ENCODE measurements at places on chromosomes 6 and 20.
A peak's percentile ranks its signal among the peaks of the same experiment; 100 is the strongest.

DNA sequence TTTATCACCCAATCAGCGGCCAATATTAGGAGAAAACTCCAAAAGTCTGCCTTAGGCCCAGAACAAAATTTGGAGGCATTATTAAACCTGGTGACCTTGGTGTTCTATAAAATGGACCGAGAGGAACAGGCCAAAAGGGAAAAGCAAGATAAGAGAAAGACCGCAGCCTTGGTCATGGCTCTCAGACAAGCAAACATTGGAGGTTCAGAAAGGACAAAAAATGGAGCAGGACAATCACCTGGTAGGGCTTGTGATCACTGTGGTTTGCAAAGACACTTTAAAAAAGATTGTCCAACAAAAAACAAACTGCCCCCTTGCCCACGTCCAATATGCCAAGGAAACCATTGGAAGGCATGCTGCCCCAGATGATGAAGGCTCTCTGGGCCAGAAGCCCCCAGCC lies 31.2 kb downstream of the CEP85L start:
- no peak for DNase-seq

GRCh38 chr6:48628316-48628715 lies 517.3 kb upstream of the PTCHD4 start:
- DNase-seq = peak; percentile 46

DNA sequence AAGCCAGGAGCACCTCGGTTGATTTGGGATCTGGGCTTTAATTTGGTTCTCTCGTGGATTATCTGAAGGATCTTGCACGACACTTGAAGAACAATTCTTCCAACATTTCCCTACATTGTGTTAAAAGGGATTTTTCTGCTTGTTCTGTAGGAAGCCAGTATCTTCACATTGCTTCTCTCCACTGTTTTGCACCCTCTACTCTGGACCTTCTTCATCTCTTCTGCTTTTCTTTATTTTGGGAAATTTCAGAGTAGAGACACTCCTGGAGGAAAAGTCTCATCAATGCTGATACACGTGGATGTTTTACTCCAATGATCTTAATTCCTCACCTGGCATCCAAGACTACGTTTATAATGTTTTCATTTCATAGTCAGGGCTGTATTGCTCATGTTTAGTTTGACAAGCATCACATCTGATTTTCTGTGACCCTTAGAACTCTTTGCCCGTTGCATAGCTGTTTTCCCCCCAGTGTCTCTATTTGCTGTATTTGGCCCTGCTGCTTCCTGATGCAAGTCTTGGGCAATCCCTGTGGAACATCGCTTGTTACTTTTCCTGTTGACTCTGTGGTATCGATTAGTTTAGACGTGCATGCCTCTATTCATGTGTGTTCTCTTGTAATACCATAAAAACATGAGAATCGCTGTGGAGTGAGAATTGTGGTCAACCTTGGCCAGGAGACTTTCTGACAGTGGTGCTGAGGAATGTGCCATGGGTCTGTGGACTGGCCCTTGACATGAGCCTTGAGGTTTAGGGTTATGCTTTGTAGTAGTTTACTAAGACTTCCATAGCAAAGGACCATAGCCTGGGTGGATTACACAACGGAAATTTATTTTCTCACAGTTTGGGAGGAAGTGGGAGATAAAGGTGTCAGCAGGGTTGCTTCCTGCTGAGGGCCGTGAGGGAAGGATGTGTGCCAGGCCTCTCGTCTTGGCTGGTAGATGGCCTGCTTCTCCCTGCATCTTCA lies 12.5 kb downstream of the PLCB1 start:
- no peak for DNase-seq

DNA sequence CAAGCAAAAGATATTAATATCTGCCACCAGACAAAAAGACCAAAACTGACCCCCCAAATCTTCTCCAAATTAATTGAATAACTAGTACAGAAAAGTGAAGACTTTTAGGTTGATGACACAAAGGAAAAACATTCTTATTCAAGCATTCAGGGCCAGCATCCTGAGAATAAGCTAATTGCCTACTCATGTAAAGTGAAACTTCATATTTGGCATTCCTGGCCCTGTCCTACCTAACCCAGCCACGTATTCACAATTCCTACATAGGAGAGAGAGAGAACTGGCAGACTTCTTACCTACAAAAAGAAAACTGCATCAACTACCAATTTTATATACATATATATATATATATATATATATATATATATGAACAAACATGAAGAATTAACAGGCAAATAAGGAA lies 4.9 kb upstream of the ASCC3 start:
- no peak for DNase-seq

- DNase-seq = no peak
Measured at GRCh38 chr6:166697113-166697512, 70.1 kb upstream of the RPS6KA2 start.

- DNase-seq = no peak
Measured at GRCh38 chr20:41609474-41609873, 8.7 kb downstream of the CHD6 start.

- DNase-seq = no peak
Measured at GRCh38 chr6:33568826-33569570, 11.1 kb downstream of the BAK1 start.

DNA sequence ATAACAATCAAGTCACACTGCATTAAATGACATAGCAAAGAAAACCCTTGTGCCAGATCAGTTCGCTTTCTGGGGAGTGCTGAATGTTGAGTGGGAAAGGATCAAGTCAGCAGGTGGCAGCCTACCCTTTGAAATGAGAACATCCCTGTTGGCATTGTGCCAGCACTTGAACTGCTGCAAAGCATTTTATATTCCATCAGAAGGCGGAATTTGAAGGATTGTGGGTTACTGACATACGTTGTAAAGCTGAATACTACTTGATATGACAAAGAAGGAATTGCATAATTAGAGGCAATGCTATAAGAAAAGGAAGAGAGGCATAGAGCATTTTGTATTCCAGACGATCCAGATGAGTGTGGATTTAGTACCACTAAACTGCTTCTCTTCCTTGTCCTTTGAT lies 26.5 kb downstream of the BCKDHB start:
- DNase-seq = no peak

DNA sequence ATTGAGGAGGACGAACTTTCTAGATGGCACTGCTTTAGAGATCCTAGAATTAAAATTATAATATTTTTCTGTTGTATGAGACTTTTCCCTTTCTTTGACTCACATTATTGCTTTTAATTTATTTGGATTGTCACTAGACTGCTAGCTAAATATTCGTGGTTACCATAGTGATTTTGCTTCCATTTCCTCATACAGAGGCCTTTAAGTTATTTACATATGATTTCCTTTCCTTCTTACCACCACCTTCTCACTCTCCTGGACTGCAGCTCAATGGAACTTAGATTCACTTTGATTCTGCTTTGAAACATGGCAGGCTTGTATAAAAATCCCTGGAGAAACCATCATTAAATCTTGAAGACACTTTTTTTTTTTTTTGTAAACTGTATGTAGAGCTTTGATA lies 222.9 kb downstream of the LAMA2 start:
- no peak for DNase-seq

DNA sequence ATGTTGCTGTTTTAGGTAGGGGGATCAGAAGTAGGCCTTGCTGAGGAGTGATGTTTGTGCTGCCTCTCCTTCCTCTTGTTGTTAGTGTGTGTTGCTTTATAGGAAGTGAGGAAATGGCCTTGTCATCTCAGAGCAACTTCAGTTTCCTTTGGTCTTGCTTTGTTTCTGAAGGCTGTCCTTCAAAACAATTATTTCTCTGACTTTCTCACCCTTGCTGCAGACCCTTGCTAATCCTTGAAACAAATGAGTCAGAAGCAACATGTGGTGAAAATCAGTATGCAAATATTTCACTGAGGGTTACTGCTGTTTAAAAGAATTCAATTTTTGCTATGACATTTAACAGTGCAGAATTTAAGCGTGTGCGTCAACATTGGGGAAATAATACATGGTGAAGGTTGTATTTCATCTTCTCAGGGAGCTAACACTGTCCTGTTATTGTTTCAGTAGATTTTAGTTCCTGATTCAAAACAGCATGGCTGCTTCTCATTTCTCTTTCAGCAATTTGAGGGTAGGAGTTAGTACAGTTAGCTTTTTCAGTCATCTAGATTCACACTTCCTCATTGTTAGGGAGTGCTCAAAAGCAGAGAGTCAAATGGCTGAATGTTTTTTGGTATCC lies 13.8 kb downstream of the RNF144B start:
- DNase-seq = no peak

- no peak for DNase-seq
Measured at GRCh38 chr6:170485159-170485558, 67.9 kb downstream of the PSMB1 start.

- DNase-seq = no peak
Measured at GRCh38 chr20:40584130-40584809, 104.8 kb downstream of the MAFB start.

DNA sequence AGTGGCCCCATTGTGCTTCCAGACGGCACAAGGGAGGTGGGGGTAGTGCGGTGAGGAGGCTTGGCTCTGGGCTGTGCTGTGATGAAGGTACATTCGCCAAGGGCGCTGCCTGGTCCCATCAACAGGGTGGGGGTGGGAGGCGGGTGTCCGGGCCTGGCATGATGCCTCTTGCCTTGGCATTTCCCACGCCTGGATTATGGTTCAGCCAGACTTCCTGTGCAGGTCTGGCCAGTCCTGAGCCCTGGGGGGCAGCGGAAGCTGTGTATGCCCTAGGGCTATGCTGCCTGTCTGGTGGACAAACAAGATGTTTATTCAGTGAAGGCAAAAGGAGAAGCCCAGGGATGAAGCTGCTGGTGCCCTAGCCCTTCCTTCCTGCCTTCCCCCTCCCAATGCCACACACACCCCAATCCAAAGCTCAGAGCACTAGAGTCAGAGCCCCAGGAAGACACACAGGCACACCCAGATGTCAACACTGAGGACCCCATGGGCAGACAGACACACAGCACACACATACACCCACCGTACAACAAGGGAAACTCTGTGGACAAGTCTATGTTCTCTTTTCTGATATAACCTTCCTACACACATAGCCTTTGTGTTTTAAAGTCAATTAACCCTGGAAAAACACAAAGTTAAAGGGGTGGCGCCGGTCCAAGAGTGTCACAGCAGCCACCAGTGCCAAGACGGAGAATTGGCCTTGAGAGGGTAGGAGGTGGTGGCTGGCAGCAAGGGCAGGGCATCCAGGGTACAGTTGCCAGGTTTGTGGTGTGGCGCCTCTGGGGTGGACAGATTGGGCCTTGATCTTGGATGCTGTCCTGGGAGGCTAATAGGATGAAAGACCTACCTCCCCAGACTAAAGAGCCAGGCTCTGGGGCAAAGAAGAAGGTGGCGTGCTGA lies 54.7 kb upstream of the SAYSD1 start:
- DNase-seq = no peak

- no peak for DNase-seq
Measured at GRCh38 chr6:169345146-169345545, 91.5 kb upstream of the THBS2 start.

DNA sequence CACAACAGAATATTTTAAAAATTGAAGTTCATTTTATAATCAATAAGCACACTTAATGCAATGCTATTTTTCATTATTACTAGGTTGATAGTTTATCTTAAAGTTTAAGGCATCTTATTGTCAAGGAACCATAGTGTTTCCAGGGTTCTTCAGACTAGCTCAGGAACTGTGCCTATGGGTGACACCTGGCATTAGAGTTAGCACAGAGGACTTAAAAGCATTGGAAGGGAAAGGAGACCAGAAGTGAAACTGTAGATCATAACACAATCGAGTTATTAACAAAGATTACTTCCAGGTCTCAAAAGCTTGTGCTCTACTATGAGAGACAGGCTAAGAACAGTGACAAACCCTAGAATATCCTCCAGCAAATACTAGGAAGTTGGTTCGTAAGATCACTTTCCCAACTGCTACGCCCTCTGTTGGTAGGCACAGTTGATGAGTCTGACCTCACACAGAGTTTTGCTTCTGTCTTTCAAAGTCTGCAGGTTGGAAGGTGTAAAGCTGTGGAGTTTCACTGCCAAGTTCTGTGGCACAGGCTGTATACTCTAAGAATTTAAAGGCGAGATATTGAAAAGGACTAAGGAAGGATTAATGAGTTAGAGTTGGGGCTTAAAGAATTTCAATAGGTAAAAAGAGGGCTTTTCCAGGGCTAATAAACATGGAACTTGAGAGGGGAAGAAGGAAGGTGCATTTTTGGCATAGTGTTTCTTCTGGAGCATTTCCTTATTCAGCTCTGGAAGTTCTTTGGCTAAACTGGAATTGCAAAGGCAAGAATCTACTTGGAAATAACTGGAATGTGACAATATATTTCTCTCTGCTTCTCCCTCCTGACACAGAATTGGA lies 531.3 kb upstream of the JAG1 start:
- DNase-seq = peak; percentile 87

GRCh38 chr6:148175550-148176188 lies 167.0 kb upstream of the SASH1 start:
- no peak for DNase-seq

DNA sequence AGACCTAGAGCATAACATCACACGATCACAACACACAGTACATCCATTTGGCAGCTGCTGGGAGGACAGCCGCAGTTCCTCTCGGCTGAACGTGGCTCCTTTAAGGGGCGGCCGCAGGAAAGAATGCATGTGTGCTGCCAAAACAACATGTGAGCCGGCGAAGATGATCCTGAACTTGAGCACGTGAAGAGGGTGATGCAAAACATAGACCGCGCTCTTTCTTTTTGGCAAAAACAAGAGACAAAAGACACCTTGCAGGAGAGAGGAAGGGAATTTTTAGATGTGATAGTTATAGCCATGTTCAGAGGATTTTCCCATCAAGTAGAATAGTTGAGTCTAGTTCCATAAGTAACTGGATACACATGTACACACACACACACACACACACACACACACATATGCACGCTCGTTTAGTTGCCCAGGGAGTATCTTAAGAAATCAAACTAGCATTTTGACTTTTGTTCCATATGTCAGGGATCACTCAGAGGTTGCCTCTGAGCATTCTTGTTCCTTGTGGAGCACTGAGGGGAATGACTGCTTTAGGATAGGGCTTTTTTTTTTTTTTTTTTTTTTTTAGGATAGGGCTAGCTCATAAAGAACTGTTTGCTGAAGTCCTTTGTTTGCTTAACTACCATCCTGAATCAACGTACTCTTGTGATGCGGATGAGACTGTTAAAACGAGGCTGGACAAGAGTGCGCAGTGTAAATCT lies 21.7 kb upstream of the RANBP9 start:
- DNase-seq = no peak

GRCh38 chr6:169791721-169792131 lies 40.3 kb downstream of the ERMARD start:
- DNase-seq = peak; percentile 31

DNA sequence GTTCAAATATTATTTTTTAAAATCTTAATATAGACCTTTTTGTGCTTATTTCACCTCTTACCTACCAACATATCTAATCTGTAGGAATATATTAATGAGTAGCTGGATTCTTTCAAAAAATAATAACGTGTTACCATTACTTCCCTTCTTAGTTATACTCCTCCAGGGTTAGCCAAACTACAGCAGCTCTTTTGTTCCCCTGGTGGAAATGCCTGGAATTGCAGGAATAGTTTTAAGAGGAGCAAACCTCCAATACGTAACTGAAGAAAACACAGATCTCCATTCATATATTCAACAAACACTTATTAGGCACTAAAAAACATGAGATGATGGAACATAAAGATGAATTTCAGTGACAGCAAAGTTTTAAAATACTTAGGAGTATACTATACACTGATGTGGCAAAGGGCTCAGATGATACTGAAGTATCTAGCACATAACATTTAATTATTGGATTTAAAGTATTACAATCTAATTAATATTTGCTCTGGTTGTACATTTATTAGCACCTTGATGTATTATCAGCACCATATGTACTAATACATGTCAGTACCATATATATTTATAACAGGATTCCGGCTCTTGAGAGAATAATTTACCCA lies 78.3 kb downstream of the TBX18 start:
- DNase-seq = no peak

- no peak for DNase-seq
Measured at GRCh38 chr6:43082806-43083655, 6.9 kb downstream of the PTK7 start.

All from islet precursor cell (in vitro differentiated cells).